ENCODE measurements at places on chromosomes 6 and 20.

DNA sequence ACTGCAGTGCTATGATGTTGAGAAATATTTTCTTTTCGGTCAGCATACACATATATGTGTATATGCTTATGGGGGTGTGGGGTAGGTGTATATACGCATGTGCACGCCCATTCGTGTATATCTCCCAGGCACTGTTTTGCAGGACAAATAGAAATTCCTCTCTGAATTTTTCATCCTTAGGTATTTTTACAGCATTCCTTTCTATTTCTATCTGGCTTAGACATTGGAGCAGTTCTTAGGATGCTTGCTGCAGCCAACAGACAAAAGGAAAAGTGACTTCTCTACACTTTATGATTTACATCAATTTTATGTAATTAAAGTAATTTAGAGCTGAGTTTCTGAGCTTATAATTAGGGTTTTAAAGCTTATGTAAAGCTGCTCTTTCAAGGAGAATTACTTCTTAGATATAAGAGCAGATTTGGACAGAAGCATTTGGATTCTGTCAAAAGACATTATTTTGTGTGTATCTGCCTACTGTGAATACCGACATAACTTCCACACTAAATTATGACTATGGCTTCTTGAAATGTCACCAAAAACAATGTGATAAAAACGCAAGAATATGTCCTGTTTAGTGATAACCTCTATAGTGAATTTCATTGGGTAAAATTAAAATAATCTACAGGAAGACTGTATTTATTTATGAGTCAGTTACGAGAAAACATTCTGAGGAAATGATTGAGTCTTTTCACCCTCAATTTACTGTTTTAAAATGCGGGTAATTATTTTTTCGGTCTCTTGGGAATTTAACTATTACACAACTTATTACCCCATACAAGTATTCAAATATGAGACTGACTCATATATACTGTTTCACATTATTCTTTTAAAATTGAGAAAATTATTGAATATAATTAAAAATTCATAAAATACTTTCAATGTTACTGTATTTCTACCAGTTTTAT, 21.3 kb upstream of the CEP43 start:
- no peak for DNase-seq

DNA sequence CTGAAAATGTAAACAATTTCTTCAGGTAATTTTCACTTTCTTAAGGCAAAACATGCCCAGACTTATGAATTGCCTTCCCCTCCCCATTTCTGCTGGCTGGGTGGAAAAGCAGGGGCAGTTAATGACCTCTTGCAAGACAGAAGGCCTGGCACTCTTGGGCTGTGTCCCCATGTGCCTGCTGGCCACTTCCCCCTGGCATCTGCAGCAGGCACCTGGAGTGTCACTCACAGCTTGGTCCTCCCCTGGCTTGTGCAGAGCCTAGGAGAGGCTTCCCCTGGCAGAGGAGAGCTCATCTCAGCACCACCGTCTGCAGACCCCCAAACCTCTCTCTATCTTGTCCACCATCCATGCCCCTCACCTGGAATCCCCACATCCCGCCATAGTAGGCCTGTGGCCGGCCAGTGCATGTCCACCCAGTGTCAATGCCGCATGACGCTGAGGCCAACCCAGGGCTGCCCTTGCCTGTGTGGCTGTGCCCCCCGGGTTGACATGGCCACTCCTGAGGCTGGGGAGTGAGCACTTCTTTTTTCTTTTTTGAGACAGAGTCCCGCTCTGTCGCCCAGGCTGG, 83.5 kb upstream of the SLC22A23 start:
- DNase-seq: no peak

DNA sequence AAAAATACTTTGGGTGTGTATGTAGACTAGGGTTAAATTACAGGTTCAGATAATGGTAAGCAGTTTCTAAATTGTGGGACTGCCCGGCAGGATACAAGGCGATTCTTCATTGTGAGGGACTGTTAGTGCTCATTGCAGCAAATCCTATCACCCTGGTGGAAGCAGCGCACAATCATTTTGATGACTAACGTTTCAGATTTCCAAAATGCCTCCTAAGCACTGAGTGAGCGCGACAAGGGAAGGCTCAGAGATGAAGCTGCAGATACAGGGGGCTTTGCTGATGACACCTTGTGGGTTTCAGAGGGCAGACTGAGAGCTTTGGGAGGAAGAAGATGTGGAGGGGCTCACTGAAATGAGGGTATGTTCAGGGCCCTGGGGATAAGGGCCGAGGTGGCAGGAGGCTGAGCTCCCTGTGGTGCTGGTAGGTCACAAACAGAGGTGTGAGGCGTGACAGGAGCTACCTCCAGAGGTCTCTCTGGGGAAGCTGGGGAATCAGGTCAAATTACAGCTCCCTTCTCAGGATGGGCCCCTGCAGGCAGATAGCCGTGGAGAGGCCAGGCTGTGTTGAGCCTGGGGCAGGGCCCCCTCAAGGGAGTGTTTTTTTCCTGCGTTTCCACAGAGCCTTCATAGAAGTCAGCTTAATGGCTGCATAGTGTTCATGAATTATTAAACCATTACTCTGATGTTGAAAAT, 84.5 kb upstream of the FYN start:
- DNase-seq: no peak

- DNase-seq: no peak
Observed at GRCh38 chr6:144077871-144078270, 17.5 kb downstream of the SF3B5 start.

GRCh38 chr6:26627843-26628242, 31.1 kb downstream of the ABT1 start:
- no peak for DNase-seq

DNA sequence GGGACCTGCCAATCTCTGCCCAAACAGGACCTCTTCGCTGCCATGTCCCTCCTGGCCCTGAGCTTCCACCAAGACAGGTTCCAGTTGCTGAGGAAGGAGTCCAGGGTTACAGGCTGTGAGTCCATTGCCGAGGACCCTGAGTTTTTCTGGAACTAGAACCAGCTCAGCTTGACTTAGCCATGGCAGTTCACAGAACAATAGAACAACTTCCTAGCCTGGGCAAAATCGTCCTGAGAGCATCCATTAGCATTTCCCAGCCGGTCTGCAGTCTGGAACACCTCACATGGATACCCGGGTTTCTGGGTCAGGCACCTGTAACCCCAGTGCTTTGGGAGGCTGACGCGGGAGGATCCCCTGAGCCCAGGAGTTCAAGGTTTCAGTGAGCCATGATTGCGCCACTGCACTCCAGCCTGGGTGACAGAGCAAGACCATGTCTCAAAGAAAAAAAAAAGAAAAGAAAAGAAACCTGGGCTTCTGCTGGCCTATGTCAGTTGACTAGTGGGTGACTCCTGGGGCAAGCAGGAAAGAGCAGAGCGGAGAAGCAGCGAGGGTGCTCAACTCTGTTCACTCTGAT, 90.3 kb downstream of the TCP11 start:
- DNase-seq: no peak

- no peak for DNase-seq
Observed at GRCh38 chr6:144659202-144660182, 374.4 kb downstream of the UTRN start.

GRCh38 chr6:141426400-141426980, 706.2 kb upstream of the GJE1 start:
- no peak for DNase-seq

DNA sequence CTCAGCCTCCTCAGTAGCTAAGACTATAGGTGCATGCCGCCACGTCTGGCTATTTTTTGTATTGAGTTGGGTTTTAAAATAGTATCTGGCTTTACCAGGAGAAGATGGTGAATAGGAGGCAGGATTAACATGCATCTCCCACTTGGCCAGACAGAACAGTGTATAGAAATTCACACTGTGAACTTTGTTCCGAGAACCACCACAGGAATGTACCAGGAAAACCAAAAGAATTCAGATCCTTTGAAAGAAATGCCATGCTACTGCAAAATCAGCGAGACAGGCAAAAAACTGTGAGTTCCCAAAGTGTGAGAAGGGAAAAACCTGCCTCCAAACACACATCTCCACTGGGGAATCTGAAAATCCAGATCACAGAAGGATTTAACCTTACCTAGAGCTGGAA, 327.6 kb downstream of the NKAIN2 start:
- no peak for DNase-seq

DNA sequence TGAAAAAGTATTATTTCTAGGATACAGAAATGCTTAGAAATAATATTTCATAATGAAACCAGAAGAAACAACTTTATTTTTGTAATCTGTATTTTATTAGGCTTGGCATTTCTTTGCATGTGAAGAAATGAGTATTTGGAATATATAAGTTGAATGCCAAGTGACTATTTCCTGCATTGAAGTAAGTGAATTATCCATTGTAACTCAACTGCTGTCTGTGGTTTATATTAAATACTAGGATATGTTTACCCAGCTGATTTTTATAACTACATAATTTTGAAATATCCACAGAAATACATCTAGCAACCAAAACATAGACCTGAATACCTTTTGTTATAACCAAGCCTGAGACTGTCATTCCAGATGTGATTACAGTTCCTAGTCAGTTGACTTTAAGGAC, 207.6 kb downstream of the THBS2 start:
- DNase-seq: no peak

- DNase-seq: no peak
Observed at GRCh38 chr6:101668496-101669030, 275.1 kb downstream of the GRIK2 start.

DNA sequence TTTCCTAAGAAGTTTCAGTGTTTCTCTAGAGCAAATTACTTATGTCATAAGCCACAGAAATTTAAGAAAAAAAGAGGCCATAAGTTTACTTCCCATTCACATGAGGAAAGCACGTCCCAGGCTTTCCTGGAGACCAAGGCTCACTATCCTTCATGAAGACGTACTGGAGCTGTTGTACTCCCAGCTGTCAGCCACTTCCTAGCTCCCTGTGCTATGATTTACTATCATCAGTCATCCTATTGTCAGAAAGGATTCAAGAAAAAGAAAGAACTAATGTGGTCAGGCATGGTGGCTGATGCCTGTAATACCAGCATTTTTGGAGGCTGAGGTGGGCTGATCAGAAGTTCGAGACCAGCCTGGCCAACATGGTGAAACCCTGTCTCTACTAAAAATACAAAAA, 337.4 kb upstream of the SOX4 start:
- no peak for DNase-seq

GRCh38 chr20:6703047-6703446, 64.4 kb upstream of the BMP2 start:
- DNase-seq: no peak

DNA sequence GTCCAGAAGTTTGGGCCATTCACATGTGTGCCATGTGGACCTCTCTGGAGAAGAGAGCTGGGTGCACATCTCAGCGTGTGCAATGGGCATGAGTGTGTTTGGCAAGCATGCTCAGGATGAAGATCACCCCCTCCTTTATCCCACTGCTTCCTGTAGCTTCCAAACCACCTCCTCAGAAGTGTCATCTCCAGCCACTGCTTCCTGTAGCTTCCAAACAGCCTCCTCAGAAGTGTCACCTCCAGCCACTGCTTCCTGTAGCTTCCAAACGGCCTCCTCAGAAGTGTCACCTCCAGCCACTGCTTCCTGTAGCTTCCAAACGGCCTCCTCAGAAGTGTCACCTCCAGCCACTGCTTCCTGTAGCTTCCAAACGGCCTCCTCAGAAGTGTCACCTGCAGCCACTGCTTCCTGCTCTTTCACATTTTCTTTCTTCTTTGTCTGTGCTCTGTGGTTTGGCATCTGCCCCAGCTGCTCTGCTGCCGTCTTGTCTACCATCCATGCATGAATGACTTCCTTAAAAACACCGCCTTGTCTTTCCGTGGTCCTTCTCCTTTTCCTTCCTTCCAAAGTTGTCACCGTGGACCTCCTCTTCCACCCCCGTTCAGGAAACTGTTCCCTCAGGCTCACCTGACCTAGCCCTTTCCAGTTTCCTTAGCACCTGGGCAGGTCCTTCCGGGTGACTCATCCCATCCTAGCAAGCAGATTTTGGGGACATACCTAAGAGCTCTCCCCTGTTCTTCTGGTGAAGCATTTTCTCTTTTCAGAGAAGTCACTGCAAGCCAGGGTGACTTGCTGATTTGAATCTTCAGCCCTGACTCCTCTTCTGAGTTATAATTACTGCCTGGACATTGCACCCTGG, 43.5 kb upstream of the TIAM2 start:
- DNase-seq: no peak

DNA sequence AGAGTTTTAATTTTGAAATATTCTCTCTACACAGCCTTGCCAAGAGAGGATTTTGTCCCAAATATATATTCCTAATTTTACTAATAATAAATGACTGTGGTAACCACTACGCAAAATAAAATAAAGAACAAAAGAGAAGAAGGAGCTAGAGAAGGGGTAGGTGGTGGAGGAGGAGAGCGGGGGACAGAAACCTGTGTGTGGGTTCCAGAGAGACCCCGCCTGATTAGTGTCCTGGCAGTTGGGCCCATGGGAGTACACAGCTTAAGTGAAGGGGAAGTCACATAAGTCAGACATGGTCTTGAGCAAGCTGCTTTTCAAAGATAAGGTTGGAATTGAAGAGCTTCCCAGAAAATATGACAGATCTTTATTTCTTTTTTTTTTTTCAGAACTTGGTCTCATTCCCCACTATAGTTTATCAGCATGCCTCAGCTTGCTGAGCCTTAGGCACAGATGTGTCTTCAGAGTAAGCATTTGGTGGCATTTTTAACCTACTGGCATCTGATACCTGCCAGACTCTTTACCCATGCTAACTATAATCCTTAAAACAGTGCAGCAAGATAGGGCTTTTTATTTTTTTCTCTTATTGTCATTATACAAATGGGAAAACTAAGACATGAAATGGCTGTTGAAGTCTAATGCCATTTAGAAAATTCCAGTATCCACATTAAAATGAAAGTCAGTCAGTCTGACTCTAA, 9.6 kb upstream of the RHAG start:
- no peak for DNase-seq

DNA sequence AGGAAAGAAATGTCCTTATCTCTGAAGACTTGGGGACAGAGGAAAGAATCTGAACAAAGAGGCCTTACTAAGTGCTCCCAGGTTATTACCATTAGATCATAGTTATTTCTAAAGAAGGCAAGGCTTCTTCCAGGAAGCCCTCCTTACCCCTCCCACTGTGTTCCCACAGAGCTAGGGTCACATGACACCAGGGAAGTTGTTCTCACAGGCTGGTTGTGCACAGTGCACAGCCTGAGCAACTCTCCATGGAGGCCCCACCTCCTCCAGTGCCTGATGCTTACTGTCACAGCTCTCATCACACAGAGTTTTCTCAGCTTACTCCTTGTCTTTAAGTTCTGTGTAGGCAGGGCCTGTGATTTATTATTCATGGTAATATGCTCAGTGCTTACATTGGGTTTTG, 68.9 kb upstream of the SCGN start:
- no peak for DNase-seq

GRCh38 chr20:433300-433975, 25.3 kb downstream of the RBCK1 start:
- DNase-seq: peak; percentile 88

DNA sequence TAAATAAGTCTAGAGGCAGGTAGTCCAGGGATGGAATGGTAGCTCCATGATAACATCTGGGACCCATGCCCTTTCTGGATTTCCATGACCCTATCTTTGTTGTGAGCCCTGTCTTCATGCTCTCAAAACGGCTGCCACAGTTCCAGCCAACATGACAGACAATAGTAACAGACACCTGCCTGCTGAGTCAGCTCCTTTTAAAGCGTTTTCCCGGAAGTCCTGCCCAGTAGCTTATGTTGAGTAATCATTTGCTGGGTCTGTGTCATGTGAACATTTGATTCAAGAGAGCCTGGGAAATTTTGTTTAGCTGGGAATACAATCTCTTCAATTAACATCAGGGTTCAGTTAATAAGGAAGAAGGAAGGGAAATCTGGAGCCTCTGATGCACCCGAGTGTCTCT, 262.2 kb upstream of the SULF2 start:
- no peak for DNase-seq
